ENCODE measurements at places on chromosomes 1 and 21.

DNA sequence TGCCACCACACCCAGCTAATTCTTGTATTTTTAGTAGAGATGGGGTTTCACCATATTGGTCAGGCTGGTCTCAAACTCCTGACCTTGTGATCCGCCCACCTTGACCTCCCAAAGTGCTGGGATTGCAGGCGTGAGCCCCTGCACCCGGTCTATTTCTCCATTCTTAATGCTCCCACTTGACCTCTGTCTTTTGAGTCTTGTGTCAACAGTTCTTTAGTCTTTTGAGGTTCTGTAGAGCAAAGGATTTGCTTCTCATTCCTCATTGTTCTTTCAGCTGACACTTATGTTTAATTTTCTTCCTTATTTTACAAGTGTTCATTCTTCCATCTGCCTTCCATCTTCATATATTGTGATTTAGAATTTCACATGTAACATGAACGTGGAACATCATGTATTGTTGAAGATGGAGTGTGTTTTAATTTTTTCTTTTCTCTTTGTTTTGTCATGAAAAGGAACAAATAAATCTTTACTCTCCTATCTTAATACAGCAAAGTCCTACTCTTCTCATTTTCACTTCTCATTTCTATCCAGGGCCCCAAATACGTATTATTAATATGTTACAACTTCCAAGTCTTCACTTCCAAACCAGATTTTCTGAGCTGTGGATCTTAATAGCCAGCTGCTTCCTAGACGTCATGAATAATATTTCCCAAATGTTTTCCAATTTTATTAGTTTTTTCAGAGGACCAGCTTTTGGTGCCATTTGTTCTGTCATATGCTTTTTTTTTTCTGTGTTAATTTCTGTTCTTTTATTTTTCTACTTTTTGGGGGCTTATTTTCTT is 16.9 kb downstream of the MTF2 start:
- DNase-seq = peak; percentile 26

- peak; percentile 23 for DNase-seq
Observed at GRCh38 chr1:153679337-153680119, 1.0 kb downstream of the NPR1 start.

- no peak for DNase-seq
Observed at GRCh38 chr21:44701541-44701940, 4.6 kb downstream of the KRTAP10-12 start.

DNA sequence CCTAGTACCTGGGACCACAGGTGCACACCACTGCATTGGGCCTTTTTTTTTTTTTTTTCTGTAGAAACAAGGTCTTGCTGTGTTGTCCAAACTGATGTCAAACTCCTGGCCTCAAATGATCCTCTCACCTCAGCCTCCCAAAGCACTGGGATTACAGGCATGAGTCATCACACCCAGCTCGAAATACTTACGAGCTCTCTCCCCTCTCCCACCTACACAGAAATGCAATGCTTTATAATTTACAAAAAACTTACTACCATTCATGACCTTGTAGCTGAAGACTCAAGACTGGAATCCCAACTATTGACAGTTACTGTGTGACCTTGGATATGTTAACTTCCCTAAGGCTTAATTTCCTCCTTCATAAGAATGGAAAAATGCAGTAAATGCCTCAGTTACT is 18.7 kb downstream of the FOXJ3 start:
- DNase-seq = no peak

DNA sequence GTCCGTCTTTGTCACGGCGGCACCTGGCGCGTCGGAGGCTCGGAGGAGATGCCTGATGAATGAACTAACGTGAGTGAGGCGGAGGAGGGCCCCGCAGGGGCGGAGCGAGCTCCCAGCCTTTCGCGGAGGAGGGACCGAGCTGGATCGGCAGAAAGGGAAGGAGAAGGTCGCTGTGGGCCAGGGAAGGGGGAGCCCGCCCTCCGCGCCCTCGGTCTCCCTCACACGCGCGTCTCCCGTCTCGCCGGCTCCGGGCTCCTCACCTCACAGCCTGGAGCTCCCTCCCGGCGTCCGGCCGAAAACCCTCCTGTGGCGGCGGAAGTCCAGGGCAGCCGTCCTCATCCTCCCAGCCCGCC is 519 bp downstream of the ZNF496 start:
- DNase-seq = peak; percentile 84

GRCh38 chr1:226355016-226355415 is 46.1 kb upstream of the LIN9 start:
- DNase-seq = no peak

GRCh38 chr21:37561941-37562919 is 195.7 kb downstream of the DYRK1A start:
- no peak for DNase-seq

- DNase-seq = no peak
Observed at GRCh38 chr1:118113261-118113660, 71.8 kb downstream of the SPAG17 start.

GRCh38 chr21:34775793-34776192 is 107.0 kb downstream of the CLIC6 start:
- DNase-seq = no peak
